ENCODE measurements at places on chromosomes 12 and 14. TPM values are rescaled to one million over a fixed set of nuclear protein-coding genes. Genes with fewer than 3 reads are reported as not detected.

The RPS6KL1 gene
- total RNA-seq: 2.5 TPM

The PDZRN4 gene
- total RNA-seq: not detected

The RDH16 gene
- total RNA-seq: 1.9 TPM

The RIMBP2 gene
- 0.20 TPM for total RNA-seq

The SIRT4 gene
- 5.9 TPM for total RNA-seq

The CFAP54 gene
- 1.1 TPM for total RNA-seq

The SIX1 gene
- not detected for total RNA-seq
